CD4-positive, alpha-beta T cell (primary cell): ENCODE measurements at places on chromosomes 13 and 19.

DNA sequence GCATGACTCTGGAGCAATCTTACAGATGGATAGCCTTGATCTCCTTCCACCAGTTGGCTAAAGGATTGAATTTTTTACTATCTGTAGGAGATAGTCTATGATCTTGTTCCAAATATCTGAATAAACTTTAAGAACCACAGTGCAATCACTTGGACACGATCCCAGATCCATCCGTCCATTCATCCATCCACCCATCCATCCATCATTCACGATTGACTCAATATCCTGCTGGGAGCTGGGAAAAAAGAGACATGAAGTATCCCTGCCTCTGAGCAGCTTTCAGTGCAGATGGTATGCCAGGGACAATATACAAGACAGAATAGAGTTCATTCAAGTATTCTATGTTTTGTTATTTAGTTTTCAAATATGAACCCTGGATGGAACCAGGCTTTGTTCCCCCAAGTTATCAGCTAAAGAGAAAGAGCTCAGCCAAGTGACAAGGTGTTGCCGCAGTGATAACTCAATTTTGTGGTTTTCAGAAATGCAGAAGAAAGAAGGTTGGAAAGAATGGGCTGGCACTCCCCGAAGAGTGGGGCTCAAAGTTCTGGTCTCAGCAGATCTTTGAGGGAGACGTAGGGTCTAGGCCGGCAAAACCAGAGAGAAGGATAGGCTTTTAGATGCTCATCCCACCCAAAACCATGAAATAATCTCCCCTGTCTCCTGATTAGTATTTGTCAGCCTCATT, 66.3 kb downstream of the IRS2 start:
- DNase-seq: no peak

DNA sequence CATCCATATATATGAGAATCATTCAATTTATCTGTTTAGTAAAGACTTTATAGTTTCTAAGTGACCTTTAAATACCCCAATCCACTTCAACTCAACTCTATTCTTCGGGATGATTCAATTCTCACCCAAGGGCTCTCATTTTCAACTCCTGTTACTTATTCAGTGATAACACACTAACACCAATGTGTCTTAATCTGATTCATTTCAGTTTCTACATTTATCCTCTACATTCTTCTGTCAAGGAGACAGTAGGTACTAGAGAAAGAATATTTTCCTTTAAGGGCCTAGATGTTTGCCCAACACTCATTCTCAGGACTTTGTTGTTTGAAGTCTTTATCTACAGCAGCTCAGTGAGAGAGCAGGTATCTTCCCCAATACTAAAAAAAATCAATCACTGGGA, 7.1 kb downstream of the ARGLU1 start:
- DNase-seq: no peak

DNA sequence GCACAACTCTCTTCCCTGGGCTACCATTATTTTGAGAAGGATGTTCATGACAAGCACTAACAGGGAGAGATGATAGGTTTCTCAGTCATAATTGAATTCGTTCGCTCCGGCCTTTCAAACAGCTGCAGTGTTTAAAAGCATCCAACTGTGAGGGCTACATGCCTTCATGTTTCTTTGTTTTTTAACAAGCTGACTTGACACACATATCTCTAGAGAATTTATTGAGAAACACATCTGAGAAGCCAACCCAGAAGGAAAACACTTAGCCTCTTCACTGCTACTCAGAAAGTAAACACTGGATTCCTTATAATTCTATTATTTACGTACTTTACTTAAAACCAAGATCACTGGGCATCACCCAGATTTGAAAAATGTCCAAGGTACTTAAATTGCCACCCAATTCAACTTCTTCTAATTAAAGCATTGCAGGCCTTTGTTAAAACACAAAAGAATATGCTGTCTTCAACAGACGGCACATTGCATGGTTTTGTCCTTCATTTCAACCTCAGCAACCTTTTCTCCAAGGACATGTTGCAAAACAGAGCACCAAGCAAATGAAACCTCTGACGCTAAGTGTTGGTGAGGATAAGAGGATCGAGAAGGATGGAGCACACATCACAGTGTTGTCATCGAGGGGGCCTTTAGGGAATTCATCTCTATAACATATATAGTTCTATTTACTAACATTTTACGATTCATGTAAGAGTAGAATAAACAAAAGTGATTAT, 75.8 kb downstream of the TBC1D4 start:
- DNase-seq: no peak

- DNase-seq: no peak
Measured at GRCh38 chr13:31675440-31675953, 63.8 kb upstream of the RXFP2 start.

GRCh38 chr13:74024314-74024713, 109.9 kb downstream of the KLF12 start:
- DNase-seq: no peak

GRCh38 chr13:45004096-45004495, 14.8 kb downstream of the GPALPP1 start:
- no peak for DNase-seq

DNA sequence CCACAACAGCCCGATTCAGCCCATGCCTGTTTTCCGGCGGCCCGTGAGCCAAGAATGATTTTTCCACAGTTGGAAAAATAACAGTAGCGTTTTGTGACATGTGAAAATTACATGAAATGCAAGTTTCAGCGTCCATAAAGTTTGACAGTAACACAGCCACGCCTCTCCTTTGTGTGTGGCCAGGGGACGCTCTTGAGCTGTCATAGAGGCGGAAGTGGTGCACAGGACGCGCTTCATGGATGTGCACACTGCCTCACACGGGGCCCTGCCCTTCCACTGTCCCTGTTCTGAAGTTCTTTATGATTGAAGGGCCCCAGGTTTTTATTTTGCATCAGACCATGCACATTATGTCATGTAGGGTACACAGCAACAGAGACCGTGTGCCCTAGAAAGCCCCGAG, 12.4 kb upstream of the ELAVL1 start:
- peak; percentile 49 for DNase-seq

DNA sequence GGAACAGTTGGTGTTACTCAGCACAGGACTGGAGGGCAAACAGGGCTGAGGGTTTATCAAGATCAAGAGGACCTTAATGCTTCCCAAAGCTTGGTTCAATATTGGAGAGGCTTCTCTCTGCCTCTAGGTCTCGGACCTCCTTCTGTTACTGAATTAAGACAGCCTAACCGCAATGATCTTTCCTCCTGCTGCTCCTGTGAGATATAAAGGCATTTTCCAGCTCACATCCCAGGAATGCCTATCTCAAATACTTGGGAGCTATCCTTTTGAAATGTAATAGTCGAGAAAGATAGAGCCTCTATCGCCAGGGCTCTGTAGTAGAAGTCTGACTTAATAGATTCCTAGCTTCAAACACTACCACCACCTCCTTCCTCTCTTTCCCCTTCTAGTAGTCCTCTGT, 1475.0 kb downstream of the SLITRK1 start:
- DNase-seq: no peak

DNA sequence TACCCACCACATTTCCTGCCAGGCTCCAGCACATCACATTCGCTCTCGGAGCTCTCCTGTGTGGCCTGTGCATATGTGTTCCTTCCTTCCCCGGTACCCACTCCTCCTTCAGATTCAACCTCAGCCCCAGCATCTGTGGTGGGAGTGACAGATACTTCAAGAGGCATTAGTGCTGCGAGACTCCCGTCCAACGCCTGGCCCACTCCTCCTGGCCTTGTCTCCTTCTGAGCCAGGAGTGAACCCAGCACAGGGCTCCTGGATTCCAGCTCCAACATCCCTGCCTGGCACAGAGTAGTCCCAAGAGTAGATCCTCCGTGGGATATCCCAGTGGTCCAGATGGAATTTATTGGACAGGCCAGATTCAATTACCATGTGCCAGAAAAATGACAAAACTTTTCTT, 55.9 kb downstream of the SACS start:
- DNase-seq: no peak
